ENCODE measurements at places on chromosomes 6 and 20. TPM values are rescaled to one million over a fixed set of nuclear protein-coding genes. Genes with fewer than 3 reads are reported as not detected.

GRCh38 chr20:51831866-51832265, 29.5 kb upstream of the SALL4 start:
- no peaks in the 10 kb centered on the region for H3K36me3 ChIP-seq
- no peak overlapping the region for H3K27ac ChIP-seq
- H3K4me3 ChIP-seq = no peak overlapping the region
- H3K4me1 ChIP-seq = no peaks in the 10 kb centered on the region

DNA sequence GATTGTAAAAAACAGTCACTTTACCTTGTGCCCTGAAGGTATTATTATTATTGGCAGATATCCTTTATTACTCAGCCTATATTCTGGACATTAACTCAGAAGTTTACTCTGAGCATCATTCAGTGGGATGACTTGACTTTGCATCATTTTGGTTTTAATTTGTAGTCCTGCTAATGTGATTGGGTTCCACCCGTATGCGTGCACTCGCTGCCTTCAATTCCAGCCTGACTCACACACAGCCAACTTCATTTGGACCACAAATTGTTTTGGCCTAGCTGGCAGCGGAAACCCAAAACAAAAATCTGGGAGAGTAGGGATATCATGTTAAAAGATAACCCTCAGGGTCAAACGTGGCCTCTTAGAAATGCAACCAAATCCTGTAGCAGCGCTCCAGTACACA, 704.4 kb upstream of the SLC35B3 start:
- H3K27me3 ChIP-seq = no peaks in the 10 kb centered on the region
- no peaks in the 10 kb centered on the region for H3K4me1 ChIP-seq
- H3K27ac ChIP-seq = no peak overlapping the region
- DNase-seq = no peak
- no peak overlapping the region for H3K4me3 ChIP-seq
- H3K36me3 ChIP-seq = no peaks in the 10 kb centered on the region

GRCh38 chr20:49851231-49851705, 38.6 kb downstream of the SLC9A8 start:
- no peak for DNase-seq
- peaks cover 14% of the 10 kb centered on the region for H3K36me3 ChIP-seq
- H3K4me3 ChIP-seq = no peak overlapping the region
- no peaks in the 10 kb centered on the region for H3K27me3 ChIP-seq
- no peaks in the 10 kb centered on the region for H3K4me1 ChIP-seq

DNA sequence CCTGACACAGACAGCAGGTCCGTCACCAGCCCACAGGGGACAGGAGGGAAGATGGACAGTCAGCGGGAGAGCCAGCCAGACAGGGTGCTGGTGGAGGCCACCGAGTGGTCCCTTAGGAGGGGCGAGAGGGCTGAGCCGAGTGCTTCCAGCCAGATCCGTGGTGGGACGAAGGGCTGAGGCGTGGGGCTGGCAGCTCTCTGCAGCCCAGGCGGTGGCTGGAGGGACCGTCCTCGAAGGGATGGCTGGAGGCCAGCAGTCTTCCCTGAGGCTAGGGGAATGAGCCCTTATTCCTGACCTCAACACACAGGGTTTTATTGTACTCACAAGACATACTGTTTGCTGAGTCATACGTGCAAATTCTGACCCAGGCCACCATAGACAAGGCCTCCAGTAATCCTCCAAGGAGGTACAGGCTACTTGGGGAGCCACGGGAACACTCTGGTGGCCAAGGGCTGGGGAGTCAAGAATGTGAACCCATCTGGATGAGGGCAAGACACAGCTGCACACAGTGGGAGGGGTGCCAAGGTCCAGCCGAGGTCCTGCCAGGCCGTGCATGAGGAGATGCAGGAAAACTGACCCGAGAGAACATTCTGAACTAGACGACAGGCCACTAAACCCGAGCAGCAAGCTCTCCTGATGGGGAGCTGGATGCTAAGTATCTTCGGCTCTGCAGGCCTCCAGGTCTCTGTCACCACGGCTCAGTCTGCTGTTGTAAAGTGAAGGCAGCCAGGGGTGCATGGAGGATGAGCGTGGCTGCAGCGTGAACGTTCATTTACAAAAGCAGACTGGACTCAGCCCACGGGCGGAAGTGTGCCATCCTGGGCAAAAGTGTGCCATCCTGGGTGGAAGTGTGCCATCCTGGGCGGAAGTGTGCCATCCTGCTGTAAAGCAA, 242.5 kb downstream of the TTLL2 start:
- H3K27ac ChIP-seq = no peak overlapping the region
- no peaks in the 10 kb centered on the region for H3K4me1 ChIP-seq
- no peak for DNase-seq
- H3K27me3 ChIP-seq = no peaks in the 10 kb centered on the region
- H3K36me3 ChIP-seq = no peaks in the 10 kb centered on the region

- no peak for DNase-seq
- no peaks in the 10 kb centered on the region for H3K36me3 ChIP-seq
- no peaks in the 10 kb centered on the region for H3K4me1 ChIP-seq
- no peak overlapping the region for H3K27ac ChIP-seq
Measured at GRCh38 chr20:23519556-23519955, 28.6 kb downstream of the CST8 start.

DNA sequence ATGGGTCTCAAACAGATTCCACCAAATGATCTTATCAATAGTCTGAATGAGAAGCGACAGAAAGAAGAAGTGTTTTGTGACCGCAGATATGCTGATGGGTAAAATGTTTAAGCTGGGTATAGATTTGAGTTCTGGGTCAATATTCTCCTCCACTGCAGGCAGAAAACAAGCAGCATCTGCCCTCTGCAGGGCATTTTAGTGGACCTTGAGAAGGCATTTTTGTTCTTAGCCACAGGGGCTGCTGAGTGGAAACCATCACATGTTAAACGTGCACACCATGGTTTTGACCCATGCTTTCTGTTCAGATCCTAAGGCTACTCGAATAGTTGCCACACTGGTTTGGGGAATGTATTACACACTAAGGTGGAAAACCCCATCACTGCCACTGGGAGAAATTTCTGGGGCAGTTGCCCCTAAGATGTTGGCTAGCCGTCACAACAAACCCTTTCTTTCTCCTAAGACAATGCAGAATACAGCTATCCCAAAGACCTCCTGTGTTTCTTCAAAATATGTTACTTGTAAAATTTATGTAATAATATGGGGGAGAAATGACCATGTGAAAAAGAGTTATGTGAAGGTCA, 5.5 kb downstream of the POU3F2 start:
- H3K27me3 ChIP-seq = peaks cover 69% of the 10 kb centered on the region
- H3K4me1 ChIP-seq = peaks cover 24% of the 10 kb centered on the region
- H3K27ac ChIP-seq = no peak overlapping the region

DNA sequence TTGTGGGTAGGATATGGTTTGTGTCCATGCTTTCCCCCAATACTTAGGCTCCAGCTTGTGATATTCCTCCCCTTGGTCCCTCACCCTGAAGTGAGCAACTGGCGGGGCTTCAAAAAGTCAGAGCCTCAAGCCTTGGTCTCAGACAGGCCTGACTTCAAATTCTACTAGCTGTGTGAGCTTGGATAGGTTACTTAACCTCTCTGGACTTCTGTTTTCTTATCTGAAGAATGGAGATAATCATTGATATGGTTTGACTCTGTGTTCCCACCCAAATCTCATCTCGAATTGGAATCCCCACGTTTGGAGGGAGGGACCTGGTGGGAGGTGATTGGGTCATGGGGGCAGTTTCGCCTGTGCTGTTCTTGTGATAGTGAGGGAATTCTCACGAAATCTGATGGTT, 94.9 kb upstream of the CD83 start:
- H3K4me1 ChIP-seq = no peaks in the 10 kb centered on the region
- no peak for DNase-seq
- H3K27ac ChIP-seq = no peak overlapping the region
- H3K4me3 ChIP-seq = no peak overlapping the region
- no peaks in the 10 kb centered on the region for H3K27me3 ChIP-seq

DNA sequence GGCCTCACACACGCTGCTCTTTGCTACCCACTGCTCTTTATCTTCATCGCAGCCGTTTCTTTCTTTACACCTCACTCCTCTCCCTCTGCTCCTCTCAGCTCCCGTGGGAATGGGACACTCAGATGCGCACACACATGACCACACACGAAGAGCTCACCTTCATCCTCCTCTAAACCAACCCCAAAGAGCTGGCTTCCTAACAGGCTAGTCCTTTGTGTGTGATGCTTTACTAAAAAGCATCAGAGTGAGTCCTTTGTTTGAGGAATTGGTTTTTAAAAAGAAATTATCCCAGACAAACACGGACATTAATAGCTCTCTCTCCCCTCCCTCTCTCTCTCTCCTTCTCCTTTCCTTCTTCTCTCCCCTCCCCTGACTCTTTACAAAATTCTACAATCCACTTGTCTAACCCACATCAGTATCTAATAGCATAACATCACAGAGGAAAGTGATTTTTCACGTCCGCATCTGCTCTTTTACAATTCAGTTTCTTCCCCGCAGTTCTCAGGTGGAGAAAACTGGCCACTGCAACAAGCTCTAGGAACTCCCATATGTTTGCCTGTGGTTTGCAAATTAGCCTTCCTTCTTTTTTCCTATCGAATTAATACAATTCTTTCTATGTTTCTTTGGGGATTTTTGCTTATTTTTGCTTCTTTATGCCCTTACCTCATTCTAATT, 306.8 kb upstream of the CNR1 start:
- H3K27me3 ChIP-seq = no peaks in the 10 kb centered on the region
- H3K27ac ChIP-seq = no peak overlapping the region
- no peaks in the 10 kb centered on the region for H3K4me1 ChIP-seq
- H3K4me3 ChIP-seq = no peak overlapping the region
- no peaks in the 10 kb centered on the region for H3K36me3 ChIP-seq
- no peak for DNase-seq

GRCh38 chr6:136737871-136738691, 54.2 kb downstream of the MAP3K5 start:
- H3K27me3 ChIP-seq = no peaks in the 10 kb centered on the region
- DNase-seq = no peak
- no peaks in the 10 kb centered on the region for H3K36me3 ChIP-seq
- H3K4me1 ChIP-seq = no peaks in the 10 kb centered on the region

DNA sequence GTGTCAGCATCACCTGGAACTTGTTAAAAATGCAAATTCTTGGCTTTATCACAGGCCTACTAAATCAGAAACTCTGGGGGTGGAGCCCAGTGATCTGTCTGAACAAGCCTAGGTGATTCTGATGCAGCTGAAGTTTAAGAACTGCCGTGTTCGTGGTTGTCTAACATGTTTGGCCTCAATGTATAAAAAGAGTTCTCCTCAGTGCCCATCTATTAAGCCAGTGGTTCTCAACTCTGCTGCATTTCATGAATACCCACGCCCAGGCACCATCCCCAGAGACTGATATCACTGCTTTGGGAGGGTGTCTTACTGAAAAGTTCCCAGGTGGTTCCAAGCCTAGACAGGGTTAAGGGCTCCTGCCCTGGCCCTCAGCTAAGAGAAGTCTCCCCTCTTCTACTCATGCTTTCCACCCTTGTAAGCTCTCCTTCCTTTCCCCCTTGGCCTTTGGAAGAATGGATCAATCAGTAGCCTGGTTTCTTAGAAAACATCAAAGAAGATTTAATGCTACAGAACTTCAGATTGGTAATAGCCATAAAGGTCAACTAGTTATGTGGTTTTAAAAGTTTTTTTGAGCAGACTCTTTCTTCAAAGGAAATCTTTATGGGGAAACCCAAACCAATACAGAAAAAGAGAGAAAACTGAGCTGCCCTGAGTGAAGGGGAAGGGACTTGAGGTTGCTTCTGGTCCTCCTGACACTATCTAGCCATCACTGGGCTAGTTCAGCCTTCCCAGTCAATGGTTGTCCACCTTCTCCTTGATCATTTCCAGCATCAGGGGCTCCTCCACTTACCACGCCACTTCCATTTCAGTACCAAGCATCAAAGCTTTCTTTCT, 38.9 kb upstream of the TNFAIP3 start:
- H3K27ac ChIP-seq = peak overlapping the region; percentile 16
- no peaks in the 10 kb centered on the region for H3K27me3 ChIP-seq
- H3K4me1 ChIP-seq = peaks cover 24% of the 10 kb centered on the region

DNA sequence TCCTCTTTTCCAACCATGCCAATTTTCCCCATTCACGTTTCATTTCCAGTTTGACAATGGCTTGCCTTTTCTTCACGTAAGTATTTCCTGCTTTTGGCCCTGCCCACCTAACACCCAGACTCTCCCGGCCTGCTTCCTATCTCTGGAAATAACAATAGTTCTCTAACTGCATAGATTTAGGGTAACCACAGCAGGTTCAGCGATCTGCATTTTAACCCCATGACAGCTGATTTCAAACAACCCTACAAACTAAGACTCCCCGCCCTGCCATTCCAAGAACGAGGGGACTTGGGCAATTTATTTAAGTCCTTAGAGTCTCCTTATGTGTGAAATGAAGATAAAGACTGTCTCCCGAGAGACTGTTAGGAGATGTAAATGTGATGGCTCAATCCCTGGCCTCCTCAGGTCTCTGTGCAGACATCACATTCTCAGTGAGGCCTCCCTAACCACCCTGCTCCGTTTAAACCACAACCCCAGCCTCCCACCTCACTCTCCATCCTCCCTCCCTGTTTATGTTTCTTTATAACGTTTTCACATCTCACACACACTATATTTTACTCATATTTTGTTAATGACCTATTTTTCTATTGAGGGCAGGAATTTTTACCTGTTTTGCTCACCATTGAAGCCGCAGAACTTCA, 134.8 kb downstream of the GJA10 start:
- peaks cover 7% of the 10 kb centered on the region for H3K36me3 ChIP-seq
- peaks cover 38% of the 10 kb centered on the region for H3K4me1 ChIP-seq
- no peak overlapping the region for H3K27ac ChIP-seq
- no peak overlapping the region for H3K4me3 ChIP-seq
- no peak for DNase-seq
- no peaks in the 10 kb centered on the region for H3K27me3 ChIP-seq

DNA sequence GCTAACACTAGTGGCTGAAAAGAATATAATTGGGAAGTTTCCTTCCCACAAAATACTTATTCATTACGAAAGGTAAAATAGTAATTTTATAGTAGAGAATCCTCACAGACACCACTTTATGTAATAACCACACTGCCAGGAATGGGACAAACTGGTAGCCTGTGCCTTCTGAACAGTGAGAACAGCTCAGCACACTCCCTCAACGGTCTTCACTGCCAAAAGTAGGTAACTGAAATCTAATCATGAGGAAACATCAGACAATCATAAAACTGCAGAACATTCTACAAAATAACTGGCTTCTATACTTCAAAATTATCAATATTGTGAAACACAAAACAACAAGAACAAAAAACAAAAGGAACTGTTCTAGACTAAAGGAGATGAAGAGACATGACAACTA, 44.1 kb downstream of the NUP153 start:
- no peaks in the 10 kb centered on the region for H3K4me1 ChIP-seq
- no peaks in the 10 kb centered on the region for H3K27me3 ChIP-seq
- no peak overlapping the region for H3K27ac ChIP-seq
- no peak overlapping the region for H3K4me3 ChIP-seq

- no peak overlapping the region for H3K27ac ChIP-seq
- no peak overlapping the region for H3K4me3 ChIP-seq
- H3K36me3 ChIP-seq = no peaks in the 10 kb centered on the region
- H3K27me3 ChIP-seq = no peaks in the 10 kb centered on the region
- DNase-seq = no peak
Measured at GRCh38 chr6:3904518-3904917, 55.3 kb downstream of the FAM50B start.

The ANGPT4 gene
- not detected for polyA plus RNA-seq

The RCAN2 gene
- not detected for polyA plus RNA-seq

The ZC2HC1B gene
- polyA plus RNA-seq = not detected

The SAPCD1 gene
- not detected for polyA plus RNA-seq

The BRD2 gene
- 82.6 TPM for polyA plus RNA-seq

The VGLL2 gene
- polyA plus RNA-seq = not detected
